Natural killer cell treated with Interleukin-12 subunit alpha and Interleukin-12 subunit beta and Interleukin-15 and Interleukin-18, amount 100 ng/mL, for 72 hours (primary cell): ENCODE measurements at places on chromosomes 6 and 20.

DNA sequence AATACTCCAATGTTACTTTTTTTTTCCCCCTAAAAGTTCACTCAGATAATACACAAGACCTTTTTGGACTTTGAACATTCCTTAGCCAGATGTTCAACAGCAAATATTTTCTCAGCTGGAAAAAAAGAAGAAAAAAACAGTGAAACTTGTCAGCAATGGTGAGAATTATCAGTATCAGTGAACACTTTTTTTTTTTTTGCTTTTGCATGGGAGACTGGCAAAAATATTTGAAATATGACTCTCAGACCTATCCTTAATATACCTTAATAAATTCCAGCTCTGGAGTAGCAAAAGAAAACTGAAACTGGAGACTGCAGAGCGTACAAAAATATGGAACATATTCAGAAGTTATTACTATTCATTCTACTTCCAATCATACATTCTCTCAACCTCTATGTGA lies 92.3 kb downstream of the RFPL4B start:
- no peak overlapping the region for H3K4me3 ChIP-seq
- no peak for DNase-seq

DNA sequence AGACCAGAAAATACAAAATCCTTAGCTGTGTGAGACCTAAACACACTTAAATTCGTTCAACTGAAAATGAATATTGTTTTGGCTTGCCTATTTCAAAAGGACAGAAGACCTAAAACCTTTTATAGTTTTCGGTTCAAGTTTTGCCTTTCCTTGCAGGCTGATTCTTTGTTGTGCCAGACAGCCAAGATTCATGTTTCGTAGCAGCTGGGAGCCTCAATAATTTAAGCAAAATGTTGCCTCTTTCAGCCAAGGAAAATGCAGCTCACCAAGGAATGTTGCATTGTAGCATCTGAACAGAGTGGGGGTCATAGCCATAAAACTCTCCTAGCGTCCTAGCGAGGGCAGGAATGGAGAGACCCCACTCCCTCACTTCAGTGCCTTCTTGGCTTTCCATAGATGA lies 92.3 kb upstream of the INSM1 start:
- peaks cover 18% of the 10 kb centered on the region for H3K27me3 ChIP-seq
- no peak overlapping the region for H3K27ac ChIP-seq
- no peak overlapping the region for H3K4me3 ChIP-seq
- H3K4me1 ChIP-seq, result peaks cover 3% of the 10 kb centered on the region

DNA sequence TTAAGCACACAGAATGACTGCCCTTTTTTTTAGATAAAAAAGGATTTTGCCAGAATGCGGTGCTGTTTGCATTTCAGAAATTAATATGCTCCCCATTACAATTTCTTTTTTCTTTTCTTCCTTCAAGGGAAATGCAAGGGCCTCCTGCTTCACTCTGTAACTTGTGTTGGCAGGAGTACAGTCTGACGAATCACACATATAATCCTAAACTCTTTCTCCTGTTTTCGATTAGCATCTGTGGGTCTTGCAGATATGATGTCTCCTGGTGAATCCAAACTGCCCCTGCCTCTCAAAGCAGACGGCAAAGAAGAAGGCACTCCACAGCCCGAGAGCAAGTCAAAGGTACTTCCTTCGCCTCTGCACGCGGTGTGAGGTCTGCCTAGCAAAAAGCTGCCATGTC lies 149.5 kb downstream of the TMEM242 start:
- peaks cover 6% of the 10 kb centered on the region for H3K4me1 ChIP-seq
- no peak overlapping the region for H3K27ac ChIP-seq
- H3K27me3 ChIP-seq, result no peaks in the 10 kb centered on the region
- DNase-seq, result no peak

DNA sequence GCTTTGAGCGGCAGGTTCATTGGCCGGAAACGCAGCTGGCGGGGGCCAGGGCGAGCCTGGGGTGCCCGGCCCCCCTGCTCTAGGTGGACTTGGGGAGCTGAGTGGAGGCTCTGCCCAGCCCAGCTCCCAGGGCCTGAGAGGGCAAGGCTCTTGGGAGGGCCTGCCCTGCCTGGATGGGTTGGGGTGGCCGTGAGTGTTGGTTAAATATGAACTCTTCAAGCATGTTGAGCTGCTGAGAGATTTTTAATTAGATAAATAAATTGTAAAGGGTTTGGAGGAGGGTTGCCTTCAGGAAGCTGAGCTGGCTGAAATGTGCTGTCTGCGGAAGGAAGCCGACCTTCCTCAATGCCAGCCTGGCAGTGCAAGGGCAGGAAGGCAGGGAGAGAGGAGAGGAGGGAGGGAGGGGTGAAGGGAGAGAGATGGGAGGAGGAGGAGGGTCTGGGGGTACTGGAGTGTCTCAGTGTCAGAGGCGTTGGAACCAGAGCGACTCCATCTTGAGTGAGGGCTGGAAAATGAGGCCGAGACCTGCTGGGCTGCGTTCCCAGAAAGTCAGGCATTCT lies 39.4 kb upstream of the PMEPA1 start:
- no peak for DNase-seq
- no peaks in the 10 kb centered on the region for H3K36me3 ChIP-seq
- peak overlapping the region; percentile 53 for H3K4me3 ChIP-seq

DNA sequence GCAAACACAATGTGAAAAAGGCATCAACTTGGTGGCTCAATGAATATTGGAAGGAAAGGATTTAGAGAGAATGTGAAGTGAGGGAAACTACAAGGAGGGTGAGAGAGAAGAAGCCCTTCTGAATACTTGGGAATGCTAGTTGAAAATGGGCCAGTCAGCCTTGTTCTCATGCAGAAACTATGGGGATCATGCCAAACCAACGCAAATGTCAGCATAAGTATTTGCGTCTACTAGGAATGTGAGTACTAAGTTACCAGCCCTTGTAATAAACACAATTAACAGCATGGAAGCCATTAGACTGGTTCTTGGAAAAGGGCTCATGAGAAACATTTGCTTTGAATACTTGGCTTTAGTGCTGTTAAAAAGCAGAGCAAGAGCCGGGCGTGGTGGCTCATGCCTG lies 54.9 kb upstream of the AIG1 start:
- no peaks in the 10 kb centered on the region for H3K4me1 ChIP-seq
- no peak for DNase-seq
- H3K27ac ChIP-seq, result no peak overlapping the region
- peaks cover 13% of the 10 kb centered on the region for H3K27me3 ChIP-seq

DNA sequence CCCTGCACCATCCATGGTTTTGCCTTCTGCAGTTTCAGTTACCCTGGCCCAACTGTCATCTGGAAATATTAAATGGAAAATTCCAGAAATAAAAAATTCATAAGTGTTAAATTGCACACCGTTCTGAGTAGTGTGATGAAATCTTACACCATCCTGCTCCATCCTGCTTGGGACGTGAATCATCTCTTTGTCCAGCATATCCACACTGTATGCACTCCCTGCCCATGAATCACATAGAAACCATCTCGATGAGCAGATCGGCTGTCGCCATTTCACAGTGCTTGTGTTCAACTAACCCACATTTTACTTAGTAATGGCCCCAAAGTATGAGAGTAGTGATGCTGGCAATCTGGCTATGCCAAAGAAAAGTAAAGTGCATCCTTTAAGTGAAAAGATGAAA lies 105.9 kb upstream of the ID4 start:
- no peak for DNase-seq
- H3K4me1 ChIP-seq, result no peaks in the 10 kb centered on the region
- no peak overlapping the region for H3K4me3 ChIP-seq
- no peaks in the 10 kb centered on the region for H3K27me3 ChIP-seq

- no peak overlapping the region for H3K27ac ChIP-seq
- H3K27me3 ChIP-seq, result no peaks in the 10 kb centered on the region
- H3K36me3 ChIP-seq, result peaks cover 6% of the 10 kb centered on the region
Measured at GRCh38 chr6:87583822-87584221, 6.0 kb downstream of the RARS2 start.

DNA sequence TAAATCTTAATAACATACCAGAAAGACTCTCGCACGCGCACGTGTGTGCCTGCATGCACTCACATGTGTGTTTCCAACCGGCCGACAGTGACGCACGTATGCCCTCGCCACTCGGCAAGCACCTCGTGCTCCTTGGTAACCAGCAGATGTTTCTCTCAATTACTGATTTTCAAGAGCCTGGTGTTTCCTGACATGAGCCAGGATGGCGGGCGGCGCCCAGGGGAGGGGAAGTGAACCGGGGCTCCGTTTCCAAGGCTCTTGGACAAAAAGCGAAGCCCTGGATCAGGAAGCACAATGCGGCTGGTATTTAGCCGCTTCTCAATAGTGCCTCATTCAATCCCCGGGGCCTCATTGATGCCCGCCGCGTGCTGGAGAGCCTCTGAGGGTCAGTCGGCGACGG lies 37.7 kb downstream of the PMEPA1 start:
- H3K27ac ChIP-seq, result no peak overlapping the region
- no peak for DNase-seq
- no peak overlapping the region for H3K4me3 ChIP-seq
- no peaks in the 10 kb centered on the region for H3K36me3 ChIP-seq
- peaks cover 13% of the 10 kb centered on the region for H3K27me3 ChIP-seq
- no peaks in the 10 kb centered on the region for H3K4me1 ChIP-seq

- no peaks in the 10 kb centered on the region for H3K4me1 ChIP-seq
- H3K27ac ChIP-seq, result no peak overlapping the region
- H3K4me3 ChIP-seq, result no peak overlapping the region
- no peaks in the 10 kb centered on the region for H3K27me3 ChIP-seq
- H3K36me3 ChIP-seq, result peaks cover 6% of the 10 kb centered on the region
- DNase-seq, result no peak
Measured at GRCh38 chr6:124434421-124434820, 527.8 kb upstream of the RNF217 start.

DNA sequence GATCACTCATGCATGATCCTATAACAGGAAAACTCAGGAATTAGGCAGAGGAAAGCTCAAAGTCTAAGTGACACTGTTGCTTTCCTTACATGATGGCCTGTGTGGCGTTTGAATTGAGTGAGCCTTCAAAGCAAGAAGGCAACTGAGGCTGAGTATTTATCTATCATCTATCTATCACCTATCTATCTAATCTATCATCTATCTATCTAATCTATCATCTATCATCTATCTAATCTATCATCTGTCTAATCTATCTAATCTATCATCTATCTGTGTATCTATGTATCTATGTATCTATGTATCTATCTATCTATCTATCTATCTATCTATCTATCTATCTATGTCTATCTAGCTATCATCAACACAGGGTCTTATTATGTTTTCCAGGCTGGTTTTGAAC lies 41.8 kb upstream of the BCLAF1 start:
- H3K27ac ChIP-seq, result no peak overlapping the region
- no peaks in the 10 kb centered on the region for H3K27me3 ChIP-seq
- no peaks in the 10 kb centered on the region for H3K36me3 ChIP-seq
- DNase-seq, result no peak
- no peaks in the 10 kb centered on the region for H3K4me1 ChIP-seq
- no peak overlapping the region for H3K4me3 ChIP-seq

- peaks cover 14% of the 10 kb centered on the region for H3K36me3 ChIP-seq
- H3K27me3 ChIP-seq, result no peaks in the 10 kb centered on the region
- peaks cover 23% of the 10 kb centered on the region for H3K4me1 ChIP-seq
Measured at GRCh38 chr20:31543966-31544598, 29.8 kb downstream of the HM13 start.

GRCh38 chr6:55034752-55035151 lies 139.6 kb upstream of the HCRTR2 start:
- H3K27me3 ChIP-seq, result no peaks in the 10 kb centered on the region
- peaks cover 35% of the 10 kb centered on the region for H3K4me1 ChIP-seq

- no peak overlapping the region for H3K27ac ChIP-seq
- no peak overlapping the region for H3K4me3 ChIP-seq
- peaks cover 35% of the 10 kb centered on the region for H3K27me3 ChIP-seq
- H3K36me3 ChIP-seq, result no peaks in the 10 kb centered on the region
- DNase-seq, result no peak
Measured at GRCh38 chr20:40606660-40607059, 82.4 kb downstream of the MAFB start.

GRCh38 chr20:34970193-34970840 lies 14.6 kb downstream of the MYH7B start:
- H3K4me3 ChIP-seq, result no peak overlapping the region
- H3K27me3 ChIP-seq, result no peaks in the 10 kb centered on the region
- no peak overlapping the region for H3K27ac ChIP-seq
- peak; percentile 25 for DNase-seq

GRCh38 chr6:5078121-5078669 lies 6.9 kb upstream of the PPP1R3G start:
- DNase-seq, result no peak
- H3K27ac ChIP-seq, result no peak overlapping the region
- H3K36me3 ChIP-seq, result no peaks in the 10 kb centered on the region

DNA sequence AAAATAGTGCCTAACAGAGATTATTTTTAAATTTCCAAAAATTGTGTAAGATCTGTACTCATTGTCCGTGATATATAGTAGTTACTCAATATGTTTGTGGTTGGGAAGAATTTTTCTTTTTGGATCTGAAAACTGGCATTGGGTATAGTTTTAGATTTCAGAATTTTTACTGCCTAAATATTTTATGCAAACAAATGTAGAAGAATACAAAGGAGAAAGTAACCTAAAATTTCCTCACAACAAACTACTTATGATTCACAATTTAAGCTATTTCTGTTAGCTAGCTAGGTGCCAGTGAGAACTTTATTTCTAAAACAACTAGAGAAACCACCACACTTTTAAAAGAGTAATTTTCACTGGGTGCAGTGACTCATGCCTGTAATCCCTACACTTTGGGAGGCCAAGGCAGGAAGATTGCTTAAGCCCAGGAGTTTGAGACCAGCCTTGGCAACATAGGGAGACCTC lies 38.8 kb downstream of the SESN1 start:
- no peaks in the 10 kb centered on the region for H3K36me3 ChIP-seq
- H3K27me3 ChIP-seq, result no peaks in the 10 kb centered on the region
- H3K4me3 ChIP-seq, result no peak overlapping the region
- no peak overlapping the region for H3K27ac ChIP-seq
- no peak for DNase-seq
- H3K4me1 ChIP-seq, result peaks cover 40% of the 10 kb centered on the region

DNA sequence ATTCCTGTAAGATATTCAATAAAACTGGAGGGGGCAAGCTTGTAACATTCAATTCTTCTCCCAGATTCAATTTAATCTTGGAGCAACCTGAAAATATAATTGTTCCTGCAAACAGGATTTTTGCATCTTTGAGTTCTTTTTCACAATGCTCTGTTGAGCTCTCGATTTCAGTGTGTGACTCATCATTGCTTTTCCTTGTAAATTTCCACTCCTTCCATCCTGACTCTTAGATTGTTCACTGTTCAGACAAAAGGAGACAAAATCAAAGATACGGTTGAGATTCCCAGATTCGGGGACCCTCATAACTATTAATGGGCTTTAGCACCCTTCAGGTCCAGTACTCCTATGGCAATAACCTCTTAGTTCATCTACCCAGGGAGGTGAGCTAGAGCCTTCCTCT lies 571.9 kb upstream of the CHD6 start:
- H3K4me1 ChIP-seq, result no peaks in the 10 kb centered on the region
- H3K27me3 ChIP-seq, result no peaks in the 10 kb centered on the region
- no peak overlapping the region for H3K4me3 ChIP-seq
- H3K36me3 ChIP-seq, result no peaks in the 10 kb centered on the region

- H3K36me3 ChIP-seq, result peaks cover 21% of the 10 kb centered on the region
- no peak overlapping the region for H3K4me3 ChIP-seq
- H3K27ac ChIP-seq, result no peak overlapping the region
- no peaks in the 10 kb centered on the region for H3K27me3 ChIP-seq
- DNase-seq, result no peak
Measured at GRCh38 chr6:83928286-83928685, 68.8 kb downstream of the CYB5R4 start.

GRCh38 chr6:124795643-124796463 lies 166.4 kb upstream of the RNF217 start:
- no peak overlapping the region for H3K4me3 ChIP-seq
- no peak overlapping the region for H3K27ac ChIP-seq

GRCh38 chr6:50608421-50608820 lies 104.9 kb upstream of the TFAP2D start:
- DNase-seq, result no peak
- H3K4me3 ChIP-seq, result no peak overlapping the region
- H3K27ac ChIP-seq, result no peak overlapping the region
- H3K4me1 ChIP-seq, result no peaks in the 10 kb centered on the region
